Stimulated activated CD8-positive, alpha-beta memory T cell treated with anti-CD3 and anti-CD28 coated beads, Interleukin-7, amount 100 ng/mL, for 24 hours (primary cell): ENCODE measurements at places on chromosomes 12 and 14.
A peak's percentile ranks its signal among the peaks of the same experiment; 100 is the strongest.

DNA sequence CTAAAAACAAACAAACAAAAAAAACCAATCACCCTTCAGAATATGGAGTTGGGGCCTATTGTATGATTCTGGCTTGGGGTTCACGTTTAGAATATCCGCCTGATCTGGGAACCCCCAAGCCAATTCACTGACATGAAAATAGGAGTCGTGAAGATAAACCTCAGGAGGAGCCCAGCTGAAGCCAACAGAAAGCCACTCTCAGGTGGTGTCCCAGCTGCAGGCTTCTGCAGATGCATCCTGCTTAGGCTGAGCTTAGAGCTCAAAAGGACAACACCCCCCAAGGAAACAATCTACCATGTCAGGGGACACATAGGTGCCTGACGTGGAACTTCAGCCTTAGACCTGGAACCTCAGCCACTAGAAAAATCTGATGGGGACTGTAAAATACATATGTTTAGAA, 51.9 kb downstream of the SYNE3 start:
- no peak for DNase-seq

DNA sequence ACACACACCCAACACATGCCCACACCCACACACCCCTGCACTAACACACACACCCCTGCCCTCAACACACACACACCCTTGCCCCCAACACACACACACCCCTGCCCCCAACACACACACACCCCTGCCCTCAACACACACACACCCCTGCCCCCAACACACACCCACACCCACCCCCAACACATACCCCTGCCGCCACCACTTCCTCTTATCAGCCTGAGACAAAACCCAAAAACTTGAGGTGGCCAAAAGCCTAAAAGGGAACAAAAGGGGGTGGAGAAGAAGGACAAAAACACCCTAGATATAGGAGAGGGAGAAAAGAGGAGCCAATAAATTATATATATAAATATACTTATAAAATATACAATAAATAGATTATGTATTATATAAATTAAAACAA, 9.1 kb upstream of the DEGS2 start:
- DNase-seq = no peak

DNA sequence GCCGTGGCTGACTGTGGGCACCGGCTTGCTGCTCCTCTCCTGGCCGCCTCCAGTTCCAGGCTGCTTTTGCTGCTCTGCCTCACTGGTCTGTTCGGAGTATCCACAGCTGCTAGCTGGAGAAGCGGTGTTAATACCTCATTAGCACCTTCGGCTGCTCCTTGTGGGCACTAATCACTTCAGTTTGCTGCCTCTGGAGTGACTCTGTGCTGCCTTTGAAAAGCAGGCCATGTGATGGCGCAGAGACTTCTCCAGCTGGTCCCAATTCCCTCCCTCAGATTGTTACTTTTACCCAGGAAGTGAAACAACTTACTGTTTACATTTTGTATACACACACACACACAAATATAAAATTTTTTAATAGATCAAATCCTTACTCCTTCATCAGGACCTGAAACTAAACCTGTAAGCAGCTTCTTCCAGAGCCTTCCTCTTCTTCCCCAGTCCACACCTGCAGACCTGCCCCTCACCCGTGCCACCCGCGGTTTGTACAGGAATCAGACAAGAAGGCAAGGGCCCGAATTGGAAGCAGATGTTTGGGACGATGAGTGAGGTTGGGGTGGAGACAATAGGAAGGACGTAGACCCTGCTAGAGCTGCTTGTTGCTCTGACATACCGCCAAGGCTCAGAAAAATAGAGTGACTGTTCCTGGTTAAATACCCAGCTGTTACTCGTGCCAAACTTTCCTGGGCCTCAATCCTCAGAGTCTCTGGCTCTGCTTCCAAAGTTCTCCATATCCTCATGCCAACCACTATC, 41.5 kb upstream of the LTBP2 start:
- DNase-seq = no peak

DNA sequence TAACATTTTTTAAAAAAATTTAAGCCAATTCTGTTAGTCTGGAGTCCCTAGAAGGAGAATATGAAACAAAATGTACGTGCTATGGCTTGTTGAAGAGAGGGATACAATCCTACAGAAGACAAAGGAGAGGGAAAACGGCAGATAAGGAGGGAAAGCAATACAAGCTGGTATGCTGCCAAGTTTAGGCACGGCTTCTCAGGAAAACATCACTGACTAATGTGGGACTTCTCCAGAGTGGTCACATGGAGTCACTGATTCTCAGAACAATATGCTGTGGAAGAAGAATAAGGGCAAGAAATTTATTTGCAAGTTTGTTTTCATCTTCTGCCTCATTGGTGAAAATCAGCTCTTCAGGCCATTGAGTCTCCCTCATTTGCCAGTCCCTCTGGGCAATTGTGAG, 22.9 kb upstream of the NR1H4 start:
- no peak for DNase-seq

- no peak for DNase-seq
Measured at GRCh38 chr12:94644141-94644979, 6.0 kb downstream of the TMCC3 start.

- no peak for DNase-seq
Measured at GRCh38 chr14:70735043-70735442, 74.3 kb downstream of the MAP3K9 start.

GRCh38 chr12:108361606-108362005, 22.5 kb upstream of the CMKLR1 start:
- no peak for DNase-seq

DNA sequence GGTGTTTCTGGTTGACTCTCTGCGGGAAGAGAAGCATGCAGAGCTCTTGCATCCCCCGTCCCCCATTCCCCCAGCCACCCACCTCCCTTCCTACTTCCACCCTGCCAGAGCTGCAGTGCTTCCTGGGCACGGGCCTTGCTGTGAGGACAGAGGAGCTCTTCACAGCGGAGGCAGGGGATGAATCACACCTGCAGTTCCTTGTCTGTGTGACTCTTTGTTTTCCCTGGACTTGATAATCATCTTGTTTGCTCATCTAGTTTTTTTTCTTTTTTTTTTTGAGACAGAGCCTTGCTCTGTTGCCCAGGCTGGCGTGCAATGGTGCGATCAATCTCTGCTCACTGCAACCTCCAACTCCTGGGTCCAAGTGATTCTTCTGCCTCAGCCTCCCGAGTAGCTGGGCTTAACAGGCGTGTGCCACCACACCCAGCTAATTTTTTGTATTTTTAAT, 27.8 kb downstream of the ANKRD9 start:
- DNase-seq = no peak

DNA sequence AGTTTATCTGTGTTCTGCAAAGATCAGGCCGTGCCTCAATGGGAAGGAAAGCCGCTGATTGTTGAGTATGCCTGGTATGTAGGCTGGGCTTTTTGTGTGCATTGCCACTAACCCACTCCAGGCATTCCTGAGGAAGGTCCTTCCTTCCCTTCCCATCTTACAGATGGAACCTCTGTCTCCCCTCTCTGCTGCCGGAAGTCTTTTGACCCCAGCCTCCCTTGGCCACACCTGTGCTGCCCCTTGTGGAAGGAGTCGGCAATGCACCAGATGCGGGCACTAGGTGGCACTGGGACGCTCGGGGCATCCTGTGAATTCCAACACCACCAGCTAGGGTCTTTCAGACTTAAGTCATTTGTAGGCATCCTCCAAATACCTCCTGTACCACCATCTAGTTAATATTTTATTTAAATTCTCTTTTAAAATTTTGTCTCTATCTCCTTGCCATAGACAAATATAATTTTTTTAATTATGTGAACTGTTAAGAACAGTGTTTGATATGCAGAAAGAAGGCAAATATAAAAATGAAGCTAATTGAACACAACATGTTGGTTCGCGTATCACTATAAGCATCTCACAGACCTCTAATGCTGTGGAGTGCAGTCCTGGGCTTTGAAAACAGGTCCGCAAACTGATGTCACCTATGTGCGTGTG, 99.6 kb downstream of the RIN3 start:
- DNase-seq = peak; percentile 55

- no peak for DNase-seq
Measured at GRCh38 chr12:5114436-5114835, 70.8 kb downstream of the KCNA5 start.

GRCh38 chr12:102174117-102174516, 23.5 kb downstream of the PMCH start:
- no peak for DNase-seq

GRCh38 chr12:6322969-6323339, 12.5 kb downstream of the PLEKHG6 start:
- DNase-seq = no peak

DNA sequence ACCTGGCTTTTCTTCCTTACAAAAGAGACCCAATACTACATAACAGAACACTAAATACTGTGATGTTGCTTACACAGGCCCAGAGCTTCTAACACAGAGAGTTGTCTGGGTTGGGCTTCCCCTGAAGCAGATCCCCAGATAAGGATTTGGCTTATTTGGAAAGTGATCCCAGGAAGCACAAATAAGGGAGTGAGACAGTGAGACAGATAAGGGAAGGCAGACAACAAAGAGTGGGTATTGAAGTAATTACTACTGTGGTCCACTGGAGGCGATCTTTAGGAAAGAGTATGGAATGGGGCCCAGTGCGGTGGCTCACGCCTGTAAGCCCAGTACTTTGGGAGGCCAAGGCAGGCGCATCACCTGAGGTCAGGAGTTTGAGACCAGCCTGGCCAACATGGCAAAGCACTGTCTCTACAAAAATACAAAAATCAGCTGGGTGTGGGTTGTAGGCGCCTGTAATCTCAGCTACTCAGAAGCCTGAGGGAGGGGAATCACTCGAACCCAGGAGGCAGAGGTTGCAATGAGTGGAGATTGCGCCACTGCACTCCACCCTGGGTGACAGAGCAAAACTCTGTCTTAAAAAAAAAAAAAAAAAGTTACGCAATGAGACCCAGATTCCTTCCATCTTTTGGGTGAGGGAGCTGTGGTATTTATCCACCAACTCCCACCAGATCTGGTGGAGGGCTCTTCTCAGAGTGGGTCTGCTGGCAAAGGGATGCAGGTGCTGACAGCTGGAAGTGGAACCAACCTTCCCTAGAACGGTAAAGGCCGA, 10.2 kb upstream of the C12orf43 start:
- DNase-seq = no peak

- DNase-seq = no peak
Measured at GRCh38 chr14:79165471-79166090, 995.4 kb downstream of the NRXN3 start.

- DNase-seq = no peak
Measured at GRCh38 chr12:10012630-10013330, 2.4 kb downstream of the CLEC12B start.

GRCh38 chr14:37545174-37545573, 49.9 kb downstream of the FOXA1 start:
- DNase-seq = no peak

DNA sequence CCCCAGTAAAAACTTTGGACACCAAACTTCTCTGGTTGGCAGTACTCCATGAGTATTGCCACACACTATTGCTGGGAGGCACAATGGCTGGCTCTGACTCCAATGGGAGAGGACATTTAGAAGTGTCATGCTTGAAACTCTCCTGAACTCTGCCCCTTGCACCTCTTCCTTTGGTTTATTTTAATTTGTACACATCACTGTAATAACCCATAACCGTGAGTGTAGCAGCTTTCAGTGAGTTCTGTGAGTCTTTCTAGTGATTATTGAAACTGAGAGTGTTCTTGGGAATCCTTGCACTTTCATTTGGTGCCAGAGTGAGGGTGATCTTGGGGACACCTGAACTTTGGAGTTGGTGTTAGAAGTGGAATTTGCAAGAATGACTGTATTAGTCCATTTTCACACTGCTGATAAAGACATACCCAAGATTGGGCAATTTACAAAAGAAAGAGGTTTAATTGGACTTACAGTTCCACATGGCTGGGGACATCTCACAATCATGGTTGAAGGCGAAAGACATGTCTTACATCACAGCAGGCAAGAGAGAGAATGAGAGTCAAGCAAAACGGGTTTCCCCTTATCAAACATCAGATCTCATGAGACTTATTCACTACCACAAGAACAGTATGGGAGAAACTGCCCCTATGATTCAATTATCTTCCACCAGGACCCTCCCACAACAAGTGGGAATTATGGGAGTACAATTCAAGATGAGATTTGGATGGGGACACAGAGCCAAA, 41.3 kb upstream of the CEP83 start:
- DNase-seq = no peak

- DNase-seq = no peak
Measured at GRCh38 chr12:27826076-27826475, 46.0 kb upstream of the MANSC4 start.

GRCh38 chr14:97975962-97976361, 1178.8 kb downstream of the VRK1 start:
- DNase-seq = no peak

DNA sequence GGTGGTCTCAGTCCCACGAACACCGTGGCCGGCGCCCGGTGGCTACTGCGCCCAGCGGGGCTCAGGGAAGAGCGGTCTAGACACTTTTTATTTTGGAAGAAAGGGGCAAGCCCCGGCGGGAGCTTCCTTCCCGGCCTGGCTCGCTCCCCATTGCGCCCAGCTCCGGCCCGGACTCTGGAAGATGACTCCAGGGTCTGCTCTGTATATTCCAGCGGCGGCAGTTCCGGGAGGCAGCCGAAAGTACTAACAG, 225.1 kb upstream of the CRY1 start:
- no peak for DNase-seq

DNA sequence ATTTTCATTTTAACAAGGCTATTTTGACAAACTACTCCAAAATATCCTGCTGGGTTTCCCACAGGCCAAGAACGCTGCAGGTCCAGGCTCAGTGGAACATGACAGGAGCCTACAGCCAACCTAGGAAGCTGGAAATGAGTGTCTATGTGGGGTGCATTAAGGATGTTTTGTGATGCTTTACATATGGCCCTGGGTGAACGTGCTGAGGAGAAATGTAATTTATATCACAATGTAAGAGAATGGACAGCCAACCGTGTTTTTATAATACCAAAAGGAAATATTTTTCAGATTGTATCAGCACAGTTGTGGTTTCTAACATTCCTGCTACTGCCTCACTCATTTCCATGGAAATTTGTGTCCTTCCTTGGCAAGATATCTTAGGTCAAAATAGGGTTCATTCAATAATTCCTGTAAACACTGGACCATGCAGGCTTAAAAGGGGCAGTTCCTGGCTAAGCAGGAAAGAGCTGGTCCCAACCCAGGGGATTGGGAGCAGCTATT, 51.5 kb downstream of the ST8SIA1 start:
- no peak for DNase-seq

GRCh38 chr14:98897605-98898309, 374.2 kb downstream of the BCL11B start:
- DNase-seq = no peak

DNA sequence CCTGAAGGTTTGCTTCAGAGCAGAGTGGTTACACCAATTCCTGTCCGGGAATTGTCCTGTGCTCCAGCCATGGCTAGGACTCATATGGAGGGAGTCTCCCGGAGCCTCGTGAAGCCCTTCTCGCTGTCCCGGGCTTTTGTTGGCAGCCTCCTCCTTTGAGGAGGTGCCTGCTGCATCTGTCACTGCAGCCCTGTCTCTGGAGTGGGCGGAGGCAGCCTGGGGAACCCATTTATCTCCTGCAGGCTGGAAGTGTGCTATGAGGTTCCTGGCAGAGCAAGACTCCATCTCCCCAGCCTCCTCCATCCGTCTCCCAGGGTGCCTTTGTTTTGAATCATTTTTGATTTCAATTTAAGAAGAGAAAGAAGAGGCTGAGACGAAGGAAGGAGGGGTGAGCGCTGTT, 355.3 kb downstream of the GLT1D1 start:
- no peak for DNase-seq
